Stimulated activated CD4-positive, alpha-beta T cell treated with anti-CD3 and anti-CD28 coated beads, Interleukin-4, amount 100 ng/mL, for 1 hour (primary cell): ENCODE measurements at places on chromosomes 7 and 10.

- no peak for DNase-seq
These were observed 57.6 kb downstream of the MEOX2 start for GRCh38 chr7:15628876-15629275.

GRCh38 chr7:4739528-4739992 lies 35.9 kb upstream of the AP5Z1 start:
- DNase-seq: peak; percentile 39

GRCh38 chr10:84493361-84493760 lies 165.0 kb downstream of the CCSER2 start:
- DNase-seq: no peak

DNA sequence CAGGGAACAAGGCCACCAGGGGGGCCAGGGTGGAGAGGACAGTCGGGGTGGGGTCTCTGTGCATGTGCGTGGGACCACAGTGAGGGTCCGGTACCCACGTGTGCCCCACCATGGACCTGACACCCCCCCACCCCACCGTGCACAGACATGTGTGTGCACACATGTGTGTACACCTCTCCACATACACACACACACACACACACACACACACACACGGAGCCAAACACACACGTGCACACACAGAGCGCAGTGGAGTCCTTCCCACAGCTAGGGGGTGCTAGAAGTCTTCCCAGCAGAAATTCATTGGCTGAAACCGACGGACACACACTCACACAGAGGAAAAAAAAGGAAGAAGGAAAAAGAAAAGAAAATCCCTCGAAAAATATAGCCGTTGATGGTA lies 42.8 kb upstream of the GNA12 start:
- peak; percentile 43 for DNase-seq

DNA sequence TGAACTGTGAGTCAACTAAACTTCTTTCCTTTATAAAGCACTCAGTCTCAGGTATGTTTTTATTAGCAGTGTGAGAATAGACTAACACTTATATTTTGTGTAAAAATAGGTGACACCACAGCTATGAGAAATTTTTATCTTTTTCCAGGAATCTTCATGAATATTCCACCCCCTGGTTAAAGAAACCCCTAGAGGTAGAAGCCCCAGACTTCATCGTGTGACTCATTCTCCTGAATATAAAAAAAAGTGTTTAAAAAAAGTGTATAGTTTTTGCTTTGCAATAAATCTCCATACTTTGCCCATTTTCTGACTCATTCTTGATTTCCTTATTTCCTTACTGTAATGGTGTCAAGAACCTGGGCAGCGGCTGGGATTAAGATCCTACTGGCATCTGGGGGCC lies 667.6 kb upstream of the CELF2 start:
- DNase-seq: no peak

DNA sequence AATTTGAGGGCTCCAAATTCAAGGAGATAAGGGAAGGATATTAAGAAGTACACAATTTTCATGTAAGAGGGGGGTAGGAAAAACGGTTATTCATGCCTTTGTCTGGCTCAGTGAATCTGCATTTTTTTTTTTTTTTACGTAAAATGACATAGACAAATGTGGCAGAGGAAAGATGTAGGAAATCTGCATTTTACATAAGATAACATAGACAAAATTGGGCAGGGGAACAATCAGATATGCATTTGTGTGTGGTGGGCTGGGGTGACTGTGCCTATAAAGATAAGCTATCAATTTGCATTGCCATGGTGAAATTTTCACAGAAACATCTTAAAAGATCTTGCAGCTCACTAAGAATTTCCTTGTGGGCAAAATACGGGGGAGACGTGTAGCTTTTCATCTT lies 92.7 kb upstream of the GPR141 start:
- no peak for DNase-seq

- DNase-seq: no peak
These were observed 8.4 kb downstream of the PROSER2 start for GRCh38 chr10:11831520-11831951.

DNA sequence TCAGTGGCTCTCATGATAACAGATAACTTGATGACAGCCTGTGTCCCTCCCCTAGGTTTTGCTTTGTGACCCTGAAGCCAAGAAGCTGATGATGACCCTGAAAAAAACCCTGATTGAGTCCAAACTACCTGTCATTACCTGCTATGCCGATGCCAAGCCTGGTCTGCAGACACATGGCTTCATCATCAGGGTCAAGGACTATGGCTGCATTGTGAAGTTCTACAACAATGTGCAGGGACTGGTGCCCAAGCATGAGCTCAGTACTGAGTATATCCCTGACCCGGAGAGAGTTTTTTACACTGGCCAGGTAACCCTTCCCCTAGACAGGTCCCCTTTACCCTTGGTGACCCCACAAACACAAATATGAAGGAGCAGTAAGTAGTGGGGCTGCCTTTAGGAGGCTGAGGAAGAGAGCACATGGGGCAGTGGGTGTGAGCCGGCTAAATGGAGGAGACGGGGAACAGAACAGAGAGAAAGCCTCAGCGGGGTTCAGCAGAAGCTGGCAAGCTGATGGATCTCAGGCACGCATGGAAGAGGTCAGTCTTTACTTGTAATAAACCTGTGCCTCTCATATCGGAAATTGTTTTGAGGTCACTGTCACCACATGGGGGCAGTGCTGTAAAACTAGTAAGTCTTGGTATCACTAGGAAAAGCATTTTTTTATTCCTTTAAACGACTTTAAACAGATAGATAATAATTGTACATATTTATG lies 20.2 kb downstream of the PDCD11 start:
- peak; percentile 31 for DNase-seq

GRCh38 chr7:98836811-98837629 lies 32.8 kb downstream of the TMEM130 start:
- peak; percentile 6 for DNase-seq

GRCh38 chr7:50412973-50413372 lies 37.2 kb downstream of the FIGNL1 start:
- DNase-seq: no peak

DNA sequence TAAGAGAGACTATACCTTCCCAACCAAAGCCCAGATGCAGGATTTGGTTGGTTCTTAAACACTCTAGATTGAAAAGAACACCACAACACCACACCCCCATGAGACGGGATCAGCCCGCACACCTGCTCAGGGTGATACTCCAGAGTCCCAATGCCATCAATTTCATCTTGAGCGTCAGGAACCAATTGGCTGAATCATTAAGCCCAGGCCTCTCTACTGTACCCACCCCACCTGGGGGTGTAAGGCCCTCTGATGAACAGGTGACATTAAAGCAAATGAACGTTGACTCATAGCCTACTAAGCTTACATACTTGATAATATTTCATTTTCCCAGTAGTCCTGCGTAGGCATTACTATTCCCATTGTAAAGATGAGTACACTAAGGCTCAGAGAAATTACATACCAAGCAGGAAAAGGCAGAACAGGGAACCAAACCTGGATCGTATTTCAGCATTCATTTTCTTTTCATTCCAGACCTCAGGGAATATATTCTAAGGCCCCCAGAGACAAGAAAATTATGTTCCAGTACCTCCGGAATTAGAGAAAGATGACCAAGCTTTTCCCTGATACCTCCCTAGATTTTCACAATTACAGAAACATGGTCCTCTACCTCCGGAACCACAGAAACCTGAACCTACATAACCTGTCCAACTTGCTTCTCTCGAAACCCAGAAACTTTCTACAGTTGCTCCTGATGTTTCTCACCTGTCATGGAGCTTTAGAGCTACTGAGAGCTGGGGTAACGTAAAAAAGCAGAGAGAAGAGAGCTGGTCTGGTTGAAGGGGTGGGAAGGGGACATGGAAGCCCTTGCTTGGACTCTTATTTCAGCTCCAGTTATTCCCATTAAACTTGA lies 43.1 kb upstream of the KDM7A start:
- DNase-seq: no peak

DNA sequence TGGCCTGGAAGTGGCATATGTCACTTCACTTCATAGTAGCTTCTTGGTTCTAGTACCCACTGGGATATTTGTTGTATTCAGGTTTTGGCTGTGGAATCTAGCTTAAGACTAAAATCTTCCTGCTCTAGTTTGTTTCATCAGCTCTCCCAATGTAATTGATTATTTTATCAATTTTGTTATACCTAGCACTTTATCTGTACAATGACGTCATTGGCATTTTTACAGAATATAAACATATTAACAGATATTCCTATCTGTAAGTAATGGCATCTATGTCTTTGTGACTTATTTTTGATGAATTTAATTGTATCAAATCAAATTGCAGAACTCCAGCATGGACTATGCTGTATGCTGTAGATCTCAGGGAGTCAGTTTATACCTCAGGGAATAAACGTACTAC lies 19.7 kb downstream of the KIAA1217 start:
- DNase-seq: no peak
